Activated T-helper 1 cell treated with anti-CD3 and anti-CD28 coated beads, Interleukin-12 subunit alpha, Interleukin-12 subunit beta, Interleukin-2, Interleukin-4 antibody, amounts not matched to agents 30 ng/mL and 10 ng/mL and 1 ng/mL, durations not matched to agents 14 hours and 24 hours and 36 hours (primary cell): ENCODE measurements at places on chromosomes 2 and 18. TPM values are rescaled to one million over a fixed set of nuclear protein-coding genes. Genes with fewer than 3 reads are reported as not detected.

The SYT4 gene
- total RNA-seq = not detected in 2 replicates

The PSMA8 gene
- 0.44 and 0.49 TPM in 2 replicates for total RNA-seq

- peak; percentile 49 for DNase-seq
Observed at GRCh38 chr2:28393114-28393836, 617 bp downstream of the FOSL2 start.

DNA sequence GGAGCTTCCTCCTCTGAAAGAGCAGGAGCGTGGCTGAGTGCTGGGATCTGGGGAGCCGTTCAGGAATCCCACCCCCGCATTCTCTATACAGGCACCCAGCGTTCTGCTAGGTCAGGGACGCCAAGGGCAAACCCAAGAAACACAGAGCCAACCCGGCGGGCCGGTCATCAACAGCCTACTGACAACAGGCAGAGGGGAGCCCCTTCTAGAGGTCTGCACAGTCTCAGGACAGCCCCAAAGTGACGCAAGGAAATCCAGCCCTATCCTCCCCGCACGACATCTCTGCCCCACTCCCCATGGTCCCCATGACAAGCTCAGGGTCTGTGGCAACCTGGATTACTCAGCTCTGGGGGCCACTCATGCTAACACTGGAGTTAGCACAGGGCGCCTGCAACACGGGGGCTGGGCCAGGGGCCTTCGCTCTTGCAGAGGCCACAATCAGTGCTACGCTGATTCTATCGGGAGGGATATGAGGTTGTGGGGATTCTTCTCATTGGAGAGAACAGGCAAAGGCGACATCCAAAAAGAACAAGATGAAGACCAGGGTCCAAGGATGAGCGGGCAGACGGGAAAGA lies 81.6 kb downstream of the PXDN start:
- DNase-seq = no peak

GRCh38 chr2:42102024-42102590 lies 54.3 kb downstream of the PKDCC start:
- DNase-seq = peak; percentile 92

- no peak for DNase-seq
Observed at GRCh38 chr2:23524261-23524706, 139.3 kb downstream of the KLHL29 start.

DNA sequence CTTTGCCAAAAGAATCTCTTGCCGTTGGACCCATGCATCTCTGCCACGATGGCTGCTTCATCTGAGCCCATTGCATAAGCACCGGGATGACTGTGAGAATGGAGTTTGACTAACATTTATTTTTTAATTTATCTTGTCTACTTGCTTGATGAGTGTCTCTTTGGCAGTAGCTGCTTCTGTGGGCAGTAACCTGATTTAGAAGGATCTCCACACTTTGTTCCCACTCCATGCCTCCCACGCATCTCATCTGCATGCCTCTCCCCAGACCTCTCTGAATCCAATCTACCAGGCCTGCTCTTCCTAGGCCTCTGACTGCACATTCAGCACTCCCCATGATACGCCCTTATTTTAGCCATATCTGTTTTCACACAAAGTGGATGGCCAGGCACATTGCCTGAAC lies 23.7 kb upstream of the TMX3 start:
- DNase-seq = no peak

- DNase-seq = peak; percentile 37
Observed at GRCh38 chr2:96156011-96156820, 11.0 kb upstream of the DUSP2 start.

The VWC2L gene
- total RNA-seq = not detected in 2 replicates

The FNDC4 gene
- 0.10 TPM in 1 of 2 replicates, not detected in the other for total RNA-seq

- no peak for DNase-seq
Observed at GRCh38 chr2:18473241-18474181, 86.9 kb downstream of the RDH14 start.

The SCYGR8 gene
- not detected in 2 replicates for total RNA-seq

GRCh38 chr18:56221195-56222065 lies 417.0 kb downstream of the TXNL1 start:
- DNase-seq = no peak
